ENCODE measurements at places on chromosomes 4 and X. TPM values are rescaled to one million over a fixed set of nuclear protein-coding genes. Genes with fewer than 3 reads are reported as not detected.

KDM6A gene
- 31.3 TPM for total RNA-seq

LAS1L gene
- total RNA-seq = 78.4 TPM

CXCL3 gene
- 28.9 TPM for total RNA-seq

STK32B gene
- total RNA-seq = 1.1 TPM

NDNF gene
- total RNA-seq = not detected

SRPX2 gene
- total RNA-seq = 12.2 TPM

ASB11 gene
- total RNA-seq = not detected

CLDN2 gene
- total RNA-seq = not detected

SYP gene
- total RNA-seq = 0.47 TPM

FHL1 gene
- 42.4 TPM for total RNA-seq

LEF1 gene
- total RNA-seq = 0.58 TPM

TKTL2 gene
- not detected for total RNA-seq

GRCh38 chr4:94758141-94758699, 465 bp downstream of the BMPR1B start:
- H3K4me1 ChIP-seq = peaks cover 23% of the 10 kb centered on the region
- peak; percentile 54 for DNase-seq
- H3K36me3 ChIP-seq = no peaks in the 10 kb centered on the region
- H3K4me3 ChIP-seq = peak overlapping the region; percentile 94
- peak overlapping the region; percentile 78 for H3K27ac ChIP-seq

GRCh38 chr4:2825740-2826139, 17.9 kb upstream of the ADD1 start:
- no peak overlapping the region for H3K4me3 ChIP-seq
- no peak for DNase-seq
- H3K27ac ChIP-seq = no peak overlapping the region
- H3K36me3 ChIP-seq = no peaks in the 10 kb centered on the region

DNA sequence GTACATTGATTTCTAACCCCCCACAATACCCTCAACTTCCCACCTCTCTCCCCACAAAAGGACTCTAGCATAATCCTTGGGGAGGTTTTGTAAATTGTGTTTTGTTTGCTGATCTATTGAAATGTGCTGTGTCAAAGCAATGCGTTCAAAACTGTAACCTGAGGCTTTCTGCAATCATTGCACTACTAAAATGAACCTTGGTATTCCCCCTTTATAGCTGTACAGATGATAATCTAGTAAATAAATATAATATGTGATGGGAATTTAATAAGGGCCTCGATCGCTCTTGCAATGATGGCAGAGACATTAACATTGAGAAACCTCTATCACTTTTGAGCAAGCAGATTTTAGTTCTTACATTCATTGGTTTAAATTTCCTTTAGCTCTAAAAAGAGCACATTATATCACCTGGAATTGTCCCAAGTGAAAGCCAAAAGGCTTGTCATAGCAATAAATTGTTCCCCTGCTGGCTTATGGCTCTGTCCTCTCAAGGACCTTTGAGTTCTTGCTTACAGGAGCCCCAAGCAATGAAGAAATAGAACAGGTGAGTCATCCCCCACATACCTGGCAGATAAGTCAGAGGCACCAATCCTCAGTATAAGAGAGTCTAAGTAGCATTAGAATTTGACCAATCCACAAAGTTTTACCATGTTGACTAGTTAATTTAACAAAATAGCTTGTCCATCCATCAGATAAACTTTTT, 18.4 kb upstream of the ACE2 start:
- H3K4me1 ChIP-seq = peaks cover 30% of the 10 kb centered on the region
- peak overlapping the region; percentile 39 for H3K4me3 ChIP-seq
- peak overlapping the region; percentile 73 for H3K27ac ChIP-seq
- no peaks in the 10 kb centered on the region for H3K27me3 ChIP-seq
- no peaks in the 10 kb centered on the region for H3K36me3 ChIP-seq

DNA sequence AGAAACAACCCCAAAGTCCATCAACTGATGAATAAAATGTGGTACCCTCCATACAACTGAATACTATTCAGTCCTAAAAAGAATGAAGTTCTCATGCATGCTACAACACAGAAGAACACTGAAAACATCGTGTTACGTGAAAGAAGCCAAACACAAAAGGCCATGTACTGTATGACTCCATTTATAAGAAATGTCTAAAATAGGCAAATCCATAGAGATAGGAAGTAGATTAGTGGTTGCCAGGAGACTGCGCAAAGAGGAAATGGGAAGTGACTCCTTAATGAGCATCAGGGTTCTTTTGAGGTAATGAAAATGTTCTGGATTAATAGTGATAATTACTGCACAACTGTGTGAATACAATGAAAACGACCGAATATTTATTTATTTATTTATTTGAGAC, 23.4 kb downstream of the FBXW7 start:
- H3K27me3 ChIP-seq = no peaks in the 10 kb centered on the region
- no peak overlapping the region for H3K4me3 ChIP-seq
- H3K27ac ChIP-seq = no peak overlapping the region
- no peak for DNase-seq

DNA sequence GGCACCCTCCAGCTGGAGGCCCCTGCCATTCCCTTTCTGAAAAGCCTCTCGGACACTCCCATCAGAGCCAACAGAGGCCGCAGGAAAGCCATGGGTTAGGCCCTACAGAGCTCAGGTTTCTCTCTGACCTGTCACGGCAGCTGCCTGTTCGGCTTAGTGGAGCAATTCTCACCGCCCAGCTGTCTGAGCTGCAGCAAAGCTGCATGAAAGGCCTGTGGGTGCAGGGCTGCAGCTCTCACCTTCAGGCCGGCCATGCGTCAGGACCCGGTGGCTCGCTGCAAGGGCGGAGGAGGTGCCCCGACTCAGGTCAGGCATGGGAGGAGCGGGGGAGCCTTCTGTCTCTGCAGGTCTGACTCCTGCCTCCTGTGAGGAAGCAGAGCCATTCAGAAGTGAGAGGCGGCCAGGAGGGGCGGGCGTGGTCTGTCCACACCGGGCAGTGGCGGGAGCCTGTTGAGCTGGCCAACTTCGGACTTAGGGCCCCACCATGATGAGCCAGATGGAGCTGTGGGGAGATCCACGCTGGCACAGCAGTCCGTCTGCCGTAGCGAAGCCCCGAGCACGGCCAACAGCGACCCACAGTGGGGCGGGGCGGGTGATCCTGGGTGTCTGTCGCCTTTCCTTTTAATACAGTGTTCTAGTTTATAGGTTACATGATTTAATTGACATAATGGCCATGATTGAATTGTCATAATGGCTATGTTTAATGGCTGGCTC, 23.4 kb downstream of the PDE6B start:
- no peak overlapping the region for H3K4me3 ChIP-seq
- DNase-seq = no peak
- no peaks in the 10 kb centered on the region for H3K4me1 ChIP-seq
- no peaks in the 10 kb centered on the region for H3K27me3 ChIP-seq
- H3K36me3 ChIP-seq = no peaks in the 10 kb centered on the region

DNA sequence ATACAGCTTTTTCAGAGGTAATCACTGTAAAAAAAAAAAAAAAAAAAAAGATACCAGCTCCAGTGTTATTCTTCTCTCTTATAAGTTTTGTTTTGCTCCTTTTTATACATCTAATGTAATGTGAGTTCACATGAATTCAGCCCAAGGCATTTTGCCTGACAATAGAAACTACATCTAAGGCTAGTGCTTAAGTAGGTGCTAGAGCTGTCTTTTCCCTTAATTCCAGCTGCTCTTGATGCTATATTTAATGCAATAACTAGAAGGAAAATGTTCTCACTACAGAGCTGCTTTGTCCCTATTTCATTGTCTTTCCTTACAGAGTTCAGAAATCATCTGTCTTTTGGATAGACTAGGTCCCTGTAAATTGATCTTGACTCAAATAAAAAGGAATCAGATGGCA, 150.1 kb downstream of the NAA11 start:
- DNase-seq = no peak
- H3K27me3 ChIP-seq = no peaks in the 10 kb centered on the region
- no peaks in the 10 kb centered on the region for H3K4me1 ChIP-seq

DNA sequence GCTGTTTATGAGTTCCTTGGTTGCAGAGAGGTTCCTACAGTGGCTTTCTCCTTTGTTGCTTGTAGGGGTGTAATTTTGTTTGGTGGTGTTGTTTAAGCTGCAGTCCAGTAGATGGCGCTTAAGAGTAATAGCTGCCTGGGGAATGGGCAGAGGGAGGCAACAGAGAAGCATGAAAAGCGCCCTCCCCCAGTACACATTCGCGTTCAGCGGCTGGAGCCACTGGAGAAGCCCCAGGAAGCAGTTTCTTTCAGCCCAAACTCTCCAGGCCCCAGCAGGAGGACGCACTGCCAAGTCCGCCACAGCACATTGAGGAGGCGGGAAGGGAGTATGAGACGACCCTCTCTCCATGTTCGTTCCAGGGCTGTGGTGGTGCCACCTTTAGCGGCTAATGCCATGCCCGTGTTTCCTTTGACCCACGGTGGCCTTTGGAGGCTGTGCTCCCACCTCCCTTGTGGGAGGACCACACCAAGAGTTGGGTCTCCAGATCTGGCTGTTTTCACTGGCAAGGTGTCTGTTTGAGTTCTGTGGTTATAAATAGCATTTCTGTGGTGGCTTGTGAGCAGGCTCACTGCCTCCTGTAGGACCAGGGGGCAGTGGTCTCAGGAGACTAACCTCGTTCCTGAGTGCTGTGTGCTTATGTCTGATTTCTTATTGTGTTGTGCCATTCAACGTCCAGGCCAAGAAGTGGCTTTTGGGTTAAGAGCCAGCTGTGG, 252.3 kb downstream of the ARHGAP10 start:
- H3K4me3 ChIP-seq = no peak overlapping the region
- no peaks in the 10 kb centered on the region for H3K27me3 ChIP-seq
- no peak overlapping the region for H3K27ac ChIP-seq
- no peaks in the 10 kb centered on the region for H3K36me3 ChIP-seq
- H3K4me1 ChIP-seq = no peaks in the 10 kb centered on the region
- DNase-seq = peak; percentile 60

DNA sequence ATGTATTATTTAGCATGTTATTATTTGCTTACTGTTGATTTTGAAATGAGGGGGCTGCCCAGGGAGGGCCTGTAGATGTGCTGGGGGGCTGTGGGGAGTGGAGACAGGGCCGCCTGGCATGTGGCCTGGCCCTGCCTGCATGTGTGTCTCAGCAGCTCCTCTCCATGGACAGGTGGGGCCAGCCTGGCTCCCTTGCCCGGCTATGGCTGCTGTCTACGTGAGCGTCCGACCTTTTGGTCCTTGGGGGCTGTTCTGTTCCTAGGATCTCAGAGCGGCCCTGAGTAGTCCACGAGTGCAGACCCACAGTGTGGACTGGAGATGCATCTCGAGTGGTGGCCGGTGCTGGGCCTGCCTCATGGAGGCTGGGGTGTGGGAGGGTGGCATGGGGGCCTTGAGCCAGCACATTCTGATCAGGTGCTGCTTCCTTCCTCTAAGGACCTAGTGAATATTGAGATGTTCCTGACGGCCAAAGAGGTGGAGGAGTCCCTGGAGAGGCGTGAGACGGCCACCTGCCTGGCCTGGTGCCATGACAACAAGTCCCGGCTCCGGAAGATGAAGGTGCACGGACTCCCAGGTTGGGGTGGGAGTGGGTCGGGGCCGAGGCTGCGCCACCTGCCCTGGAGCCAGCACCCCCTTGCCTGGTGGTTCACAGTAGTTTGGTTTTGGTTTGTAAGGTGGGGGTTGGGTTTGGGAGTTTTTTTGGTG, 24.9 kb upstream of the UVSSA start:
- peaks cover 7% of the 10 kb centered on the region for H3K36me3 ChIP-seq
- H3K4me1 ChIP-seq = peaks cover 30% of the 10 kb centered on the region
- H3K4me3 ChIP-seq = no peak overlapping the region
- no peaks in the 10 kb centered on the region for H3K27me3 ChIP-seq

- H3K4me3 ChIP-seq = no peak overlapping the region
- H3K4me1 ChIP-seq = no peaks in the 10 kb centered on the region
- no peaks in the 10 kb centered on the region for H3K27me3 ChIP-seq
- H3K27ac ChIP-seq = no peak overlapping the region
Measured at GRCh38 chrX:154051201-154051810, 31.6 kb upstream of the IRAK1 start.

DNA sequence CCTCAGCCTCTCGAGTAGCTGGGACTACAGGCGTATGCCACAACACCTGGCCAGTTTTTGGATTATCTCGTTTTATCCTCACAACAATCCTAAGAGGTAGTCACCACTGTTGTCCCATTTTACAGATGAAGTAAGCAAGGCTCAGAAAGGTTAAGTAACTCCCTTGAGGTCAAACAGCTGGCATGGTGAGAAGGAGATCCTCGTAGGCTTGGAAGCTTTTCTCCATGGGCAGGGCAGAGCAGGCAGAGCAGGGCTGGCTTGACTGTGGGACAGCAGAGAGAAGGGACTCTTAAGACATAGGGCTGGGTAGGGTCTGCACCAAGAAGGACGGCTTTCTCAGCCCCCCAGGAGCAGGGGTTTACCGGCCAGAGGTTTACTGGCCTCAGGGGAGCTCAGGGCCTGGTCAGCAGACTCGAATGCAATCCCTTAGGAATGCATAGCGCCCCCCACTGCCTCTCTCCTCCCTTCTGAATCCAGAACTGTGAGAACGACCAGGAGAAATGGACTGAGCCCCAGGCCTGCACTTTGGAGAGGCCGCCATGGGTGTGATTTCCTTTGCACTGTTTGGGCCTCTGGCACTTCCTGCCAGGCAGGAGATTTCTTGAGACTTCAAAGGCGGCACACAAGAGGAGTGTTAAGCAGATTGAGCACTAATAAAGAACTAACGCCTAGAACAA, 14.0 kb upstream of the CDKN2AIP start:
- no peak overlapping the region for H3K4me3 ChIP-seq
- no peak for DNase-seq
- no peaks in the 10 kb centered on the region for H3K4me1 ChIP-seq
- H3K27me3 ChIP-seq = no peaks in the 10 kb centered on the region

DNA sequence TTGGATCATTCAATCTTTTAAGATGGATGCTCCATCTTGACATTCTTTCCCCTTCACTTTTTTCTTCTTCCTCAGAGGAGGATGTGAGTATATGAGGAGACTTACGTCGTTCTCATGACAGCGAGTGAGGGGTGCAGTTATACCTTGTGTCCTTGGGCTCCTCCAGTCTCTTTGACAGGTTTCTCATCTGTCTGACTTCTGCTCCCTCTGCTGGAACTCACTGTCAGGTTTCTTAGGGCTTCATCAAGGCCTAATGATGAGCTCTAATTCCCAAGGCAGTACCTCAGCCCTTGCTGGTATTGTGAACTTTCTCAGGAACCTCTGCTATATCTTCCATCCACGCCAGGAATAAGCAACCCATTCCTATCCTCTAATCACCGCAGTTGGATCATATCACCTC, 237.8 kb upstream of the ADGRL3 start:
- H3K27ac ChIP-seq = no peak overlapping the region
- no peaks in the 10 kb centered on the region for H3K36me3 ChIP-seq
- no peaks in the 10 kb centered on the region for H3K4me1 ChIP-seq
- H3K4me3 ChIP-seq = no peak overlapping the region
- H3K27me3 ChIP-seq = no peaks in the 10 kb centered on the region

- no peak overlapping the region for H3K27ac ChIP-seq
- no peak for DNase-seq
- H3K27me3 ChIP-seq = no peaks in the 10 kb centered on the region
- H3K36me3 ChIP-seq = no peaks in the 10 kb centered on the region
- no peak overlapping the region for H3K4me3 ChIP-seq
Measured at GRCh38 chr4:153579872-153580271, 104.2 kb upstream of the TLR2 start.

- H3K4me3 ChIP-seq = no peak overlapping the region
- H3K27me3 ChIP-seq = no peaks in the 10 kb centered on the region
- H3K27ac ChIP-seq = no peak overlapping the region
- no peaks in the 10 kb centered on the region for H3K36me3 ChIP-seq
Measured at GRCh38 chrX:41759817-41760216, 35.8 kb downstream of the GPR82 start.

Measured in PC-3 (cell line).